SK-N-DZ (cell line): ENCODE measurements at places on chromosomes 4 and X.
A peak's percentile ranks its signal among the peaks of the same experiment; 100 is the strongest.

- no peak for DNase-seq
Observed at GRCh38 chr4:138724530-138724929, 291.1 kb upstream of the NOCT start.

DNA sequence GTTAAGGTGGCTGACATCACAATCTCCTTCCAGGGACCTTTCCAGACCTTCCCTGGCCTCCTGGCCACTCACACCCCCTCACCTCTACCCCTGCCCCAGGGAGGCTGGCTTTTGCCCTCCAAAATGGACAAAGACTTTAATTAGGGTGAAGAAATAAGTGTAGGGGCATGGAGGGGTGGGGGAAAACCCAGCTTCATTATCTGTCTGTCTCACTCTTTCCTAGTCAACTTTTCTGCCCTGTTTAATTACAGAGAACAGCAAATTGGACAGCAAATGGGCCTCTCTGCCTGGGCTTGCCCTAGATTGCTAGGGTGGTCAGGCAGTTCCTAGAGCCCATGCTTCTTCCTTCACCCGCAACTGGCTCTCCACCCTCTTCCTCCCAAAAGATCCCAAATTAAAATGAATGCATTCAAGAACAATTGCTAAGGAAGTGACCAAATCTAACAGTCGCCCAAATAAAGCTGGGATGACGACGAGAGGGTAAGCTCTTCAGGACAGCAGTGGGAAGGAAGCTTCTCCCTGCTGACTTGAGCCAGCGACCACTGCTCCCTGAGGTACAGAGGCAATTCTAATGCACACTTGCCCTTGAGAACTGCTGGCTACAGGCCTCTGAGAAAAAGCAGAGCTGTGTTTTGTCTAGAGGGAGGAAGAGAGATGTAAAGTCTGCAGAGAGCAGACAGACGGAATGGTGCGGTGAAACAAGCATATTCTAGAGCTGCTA is 12.4 kb downstream of the RAI2 start:
- no peak for DNase-seq

DNA sequence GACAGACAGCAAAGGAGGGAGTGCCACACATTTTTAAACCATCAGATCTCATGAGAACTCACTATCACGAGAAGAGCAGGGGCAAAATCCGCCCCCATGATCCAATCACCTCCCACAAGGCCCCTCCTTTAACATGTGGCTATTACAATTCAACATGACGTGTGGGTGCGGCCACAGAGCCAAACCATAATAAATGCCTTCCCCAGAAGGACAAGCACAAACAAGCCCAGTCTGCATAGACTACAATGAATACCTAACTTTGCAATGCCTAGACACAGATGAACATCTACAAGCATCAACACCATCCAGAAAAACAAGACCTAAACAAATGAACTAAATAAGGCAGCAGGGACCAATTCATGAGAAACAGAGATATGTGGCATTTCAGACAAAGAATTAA is 12.3 kb downstream of the ETDA start:
- DNase-seq = no peak

- DNase-seq = no peak
Observed at GRCh38 chr4:88742561-88742960, 44.9 kb upstream of the NAP1L5 start.

GRCh38 chrX:77440330-77440729 is 6.9 kb upstream of the FGF16 start:
- DNase-seq = no peak

DNA sequence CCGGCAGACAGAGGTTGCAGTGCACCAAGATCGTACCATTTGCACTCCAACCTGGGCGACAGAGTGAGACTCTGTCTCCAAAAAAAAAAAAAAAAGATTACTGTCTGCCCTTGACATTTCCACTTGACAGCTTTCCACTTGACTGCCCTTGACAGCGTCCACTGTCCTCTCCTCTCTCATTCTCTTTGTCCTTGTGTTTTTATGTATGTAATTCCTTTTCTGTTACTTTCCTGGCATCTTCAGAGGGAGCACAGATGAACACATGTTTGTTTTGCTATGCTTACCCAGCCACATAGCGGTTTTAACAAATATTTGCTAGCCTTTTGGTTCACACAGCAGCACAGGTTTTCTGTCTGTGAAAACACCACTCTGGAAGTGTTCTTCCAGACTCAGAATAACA is 26.2 kb downstream of the SYAP1 start:
- no peak for DNase-seq

DNA sequence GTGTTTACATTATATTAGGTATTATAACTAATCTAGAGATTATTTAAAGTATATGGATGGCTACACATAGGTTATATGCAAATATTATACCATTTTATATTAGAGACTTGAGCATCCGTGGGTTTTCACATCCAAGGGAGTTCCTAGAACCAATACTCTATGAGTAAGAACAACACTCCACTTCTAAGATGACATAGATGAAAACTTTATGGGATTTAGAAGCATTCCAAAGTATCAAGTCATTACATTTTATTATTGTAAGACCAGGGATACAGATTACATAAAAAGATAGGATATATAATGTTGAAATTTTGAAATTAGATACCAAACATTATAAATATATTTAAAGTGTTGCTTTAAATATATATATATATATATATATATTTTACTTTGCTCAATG is 207.0 kb downstream of the NAP1L3 start:
- DNase-seq = no peak

DNA sequence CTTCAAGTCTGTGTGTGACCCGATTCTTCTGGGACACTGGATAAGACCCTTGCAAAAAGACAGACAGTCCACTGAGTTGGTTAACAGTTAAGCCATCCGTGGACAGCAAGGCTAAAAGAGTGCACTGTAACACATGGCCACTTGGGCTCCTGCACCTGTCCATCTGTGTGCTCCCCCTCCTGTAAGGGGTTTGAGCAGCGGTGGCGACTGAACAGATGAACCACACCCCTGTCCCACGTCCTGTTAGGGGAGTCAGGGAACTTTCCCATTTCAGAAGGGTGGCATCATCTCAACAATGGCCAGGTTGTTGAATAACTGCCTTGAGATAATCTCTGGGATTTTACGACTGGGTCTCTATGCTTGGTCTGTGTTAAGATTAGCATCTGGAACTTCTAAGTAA is 178.6 kb downstream of the GRXCR1 start:
- no peak for DNase-seq

DNA sequence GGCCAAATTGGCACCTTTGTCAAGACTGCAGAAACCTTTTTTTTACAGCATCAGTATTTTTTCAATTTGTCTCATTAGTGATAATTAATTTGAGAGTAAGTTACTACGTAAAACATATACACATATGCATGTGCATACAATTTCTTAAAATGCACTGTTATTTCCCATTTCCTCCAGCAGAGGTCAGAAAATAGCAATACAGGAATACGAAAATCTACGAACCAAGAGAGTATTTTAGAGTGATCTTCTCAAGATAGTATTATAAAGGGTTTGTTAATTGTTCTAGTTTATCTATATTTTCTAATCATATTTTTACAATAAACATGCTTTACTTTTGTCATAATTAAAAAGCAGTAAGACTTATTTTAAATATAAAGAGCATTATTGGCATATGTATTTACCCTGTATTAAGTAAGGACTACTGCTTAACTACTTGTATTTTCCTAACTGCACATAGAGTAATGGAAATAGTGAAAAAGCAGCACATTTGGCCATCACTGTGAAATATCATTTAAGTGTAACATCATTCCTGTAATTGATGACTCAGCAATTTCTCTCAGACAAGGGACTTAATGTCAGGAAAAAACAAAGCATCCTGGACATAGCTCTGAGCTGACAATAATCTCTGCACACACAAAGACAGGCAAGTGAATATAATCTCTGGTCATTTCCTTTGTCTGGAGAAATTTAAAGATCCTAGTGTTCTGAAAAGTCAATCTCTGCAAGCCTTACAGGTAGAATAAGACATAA is 45.6 kb downstream of the MAOB start:
- DNase-seq = peak; percentile 4

DNA sequence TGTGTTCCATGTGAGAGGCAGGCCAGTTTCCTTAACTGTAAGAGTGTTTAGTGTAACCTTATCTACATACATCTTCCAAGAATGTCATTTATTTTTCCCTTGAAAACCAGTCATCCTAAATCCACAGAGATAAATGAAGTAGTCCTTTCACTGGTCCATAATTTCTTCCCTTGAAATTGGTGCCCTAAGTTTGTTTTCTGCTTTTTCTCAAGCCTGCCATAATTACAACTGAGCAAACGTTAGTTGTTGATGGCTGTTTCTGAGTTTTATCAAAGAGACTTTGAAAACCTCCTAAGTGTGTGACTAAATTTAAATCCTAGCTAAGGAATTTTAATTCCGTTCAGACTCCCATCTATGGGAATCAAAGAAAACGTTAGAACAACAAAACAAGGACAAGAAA is 3.6 kb upstream of the TDO2 start:
- DNase-seq = no peak

DNA sequence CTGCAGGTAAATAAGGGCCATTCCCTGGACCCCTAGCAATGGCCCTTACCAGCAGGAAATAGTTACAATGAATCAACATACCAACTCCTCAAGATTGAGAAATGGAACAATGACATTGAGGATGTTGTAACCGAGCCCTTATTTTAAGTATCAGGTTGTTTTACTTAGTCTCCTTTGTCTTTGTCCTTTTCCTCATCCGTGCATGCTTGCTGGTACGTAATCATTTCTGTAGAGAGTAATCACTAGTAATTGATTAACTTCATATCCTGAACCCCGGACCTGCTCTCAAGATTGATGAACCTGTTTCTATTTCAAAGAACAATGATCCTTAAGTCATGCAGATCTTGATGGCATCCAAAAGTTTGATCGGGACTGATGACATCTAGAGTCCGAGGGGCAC is 98.6 kb upstream of the LANCL3 start:
- DNase-seq = no peak

GRCh38 chr4:665751-666435 is 8.2 kb downstream of the ATP5ME start:
- DNase-seq = no peak
